ENCODE measurements at places on chromosomes 2 and 18.

- DNase-seq: no peak
These were observed 610.9 kb upstream of the SALL3 start for GRCh38 chr18:78368726-78369125.

- no peak for DNase-seq
These were observed 1.1 kb downstream of the PID1 start for GRCh38 chr2:229269941-229270340.

DNA sequence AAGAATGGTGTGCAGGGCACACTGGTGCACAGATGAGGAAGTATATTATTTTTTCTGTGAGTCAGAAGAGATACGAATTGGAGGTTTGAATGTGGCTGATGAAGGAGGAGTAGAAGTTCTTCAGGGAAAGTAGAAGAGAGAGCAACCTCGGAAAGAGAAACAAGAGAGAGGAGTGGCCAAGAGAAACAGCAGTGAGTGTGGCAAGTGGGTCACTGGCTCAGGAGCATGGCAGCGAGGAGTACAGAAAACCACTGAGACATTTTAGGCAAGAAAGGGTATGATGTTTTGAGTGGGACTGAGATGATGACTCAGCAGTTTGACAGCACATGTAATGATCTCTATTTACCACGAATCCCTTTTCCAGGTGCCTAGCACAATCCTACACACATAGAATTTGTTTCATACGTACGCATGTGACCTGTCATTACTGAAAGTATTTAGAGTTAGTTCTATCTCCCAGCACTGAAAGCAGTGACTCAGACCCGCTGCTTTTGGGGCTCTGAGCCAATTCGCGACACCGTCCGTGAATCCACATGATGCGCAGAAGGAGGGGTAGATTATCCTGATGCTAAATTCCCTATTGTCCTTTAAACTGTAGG lies 915.4 kb downstream of the DCDC2C start:
- no peak for DNase-seq

GRCh38 chr2:233815861-233816260 lies 37.7 kb downstream of the MROH2A start:
- DNase-seq: no peak

DNA sequence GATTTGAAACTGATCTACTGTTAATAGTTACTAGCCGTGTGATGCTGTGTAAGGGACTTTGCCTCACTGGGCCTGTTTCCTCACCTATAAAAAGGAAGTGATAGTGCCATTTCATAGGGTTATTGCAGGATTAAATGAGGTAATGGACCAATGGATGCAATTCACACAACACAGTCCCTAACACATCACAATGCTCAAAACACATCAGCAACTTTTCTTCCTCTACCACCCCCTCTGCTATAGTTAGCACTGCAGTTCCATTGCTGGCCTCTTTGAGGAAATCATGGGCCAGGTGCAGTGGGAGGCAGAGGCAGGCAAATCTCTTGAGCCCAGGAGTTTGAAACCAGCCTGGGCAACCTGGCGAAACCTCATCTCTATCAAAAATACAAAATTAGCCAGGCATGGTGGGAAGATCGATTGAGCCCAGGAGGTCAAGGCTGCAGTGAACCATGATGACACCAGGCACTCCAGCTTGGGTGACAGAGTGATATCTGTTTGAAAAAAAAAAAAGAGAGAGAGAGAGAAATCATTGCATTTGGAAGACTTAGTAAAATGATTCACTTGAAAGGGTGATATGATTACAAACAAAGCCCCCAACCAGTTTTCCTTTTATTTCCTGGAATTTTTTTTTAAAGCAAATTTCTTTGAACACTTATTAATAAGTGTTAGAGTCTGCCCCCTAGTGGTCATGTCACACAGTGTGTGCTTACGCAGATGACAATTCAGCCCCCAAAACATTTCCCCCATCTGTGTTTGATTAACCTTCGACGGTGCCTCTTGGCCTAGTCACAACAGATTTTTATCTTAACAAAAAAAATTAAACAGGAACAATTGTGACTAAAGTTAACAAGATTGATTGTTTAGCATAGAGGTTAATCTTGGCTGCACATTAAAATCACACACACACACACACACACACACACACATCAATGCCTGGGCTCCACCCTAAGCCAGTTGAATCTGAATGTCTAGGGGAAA lies 88.6 kb upstream of the BCL11A start:
- DNase-seq: no peak

GRCh38 chr2:124908411-124908810 lies 883.3 kb downstream of the CNTNAP5 start:
- no peak for DNase-seq

DNA sequence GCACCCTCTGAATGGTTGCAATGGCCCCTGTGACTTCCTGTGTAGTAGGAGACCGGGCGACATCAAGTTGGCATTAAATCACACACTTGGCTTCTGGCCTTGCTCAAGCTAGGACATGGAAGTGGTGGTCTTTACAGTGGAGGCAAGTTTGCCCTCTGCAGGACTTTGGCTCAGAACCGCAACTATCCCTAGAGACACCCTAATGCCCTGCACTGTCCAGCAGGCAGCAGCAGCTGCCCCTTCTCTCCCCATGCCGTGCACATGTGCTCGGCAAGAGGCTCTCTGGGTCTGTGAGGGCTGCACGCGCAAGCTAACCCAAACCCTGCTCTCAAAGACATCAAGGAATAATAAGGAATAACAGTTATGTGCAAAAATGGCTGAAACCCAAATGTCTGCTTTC lies 106.5 kb downstream of the COL6A3 start:
- no peak for DNase-seq

DNA sequence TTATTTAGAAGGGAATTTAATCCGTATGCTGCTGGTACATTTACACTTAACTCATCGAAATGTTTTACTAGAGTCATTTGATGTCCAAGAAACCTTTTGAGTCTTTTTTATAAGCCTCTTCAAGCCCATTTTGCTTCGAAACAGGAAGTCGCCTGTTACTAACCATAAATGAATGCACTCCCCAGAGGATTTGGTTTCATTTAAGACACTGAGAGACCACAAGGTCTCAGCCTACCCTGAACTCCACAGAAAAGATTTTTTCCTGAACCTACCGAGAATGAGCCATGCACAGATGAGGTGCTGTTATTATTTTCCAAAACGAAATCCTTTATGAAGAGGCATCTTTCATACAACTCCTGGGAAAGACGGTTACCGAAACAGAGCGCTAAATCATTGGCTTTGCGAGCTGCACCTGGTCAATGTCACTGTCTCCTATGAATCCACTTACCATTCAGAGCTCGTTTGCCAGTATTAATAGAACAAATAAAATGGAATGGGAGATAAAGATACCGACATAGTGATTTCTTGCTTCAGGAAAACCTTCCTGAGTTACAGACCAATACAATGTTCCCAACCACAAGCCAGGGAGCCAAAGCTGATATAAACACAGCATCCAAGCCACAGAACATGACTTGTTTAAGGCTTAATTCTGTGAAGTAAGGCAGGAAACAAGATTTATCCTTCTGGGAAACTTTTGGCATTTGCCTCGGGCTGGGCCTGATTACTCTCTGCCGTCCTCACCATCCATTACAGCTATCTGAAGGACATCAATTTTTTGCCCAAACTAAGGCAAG lies 382.1 kb downstream of the OSR1 start:
- no peak for DNase-seq

- no peak for DNase-seq
These were observed 52.9 kb downstream of the HK2 start for GRCh38 chr2:74886811-74887210.

- DNase-seq: no peak
These were observed 27.8 kb upstream of the CREB1 start for GRCh38 chr2:207501802-207502576.

GRCh38 chr2:237561221-237561620 lies 5.2 kb upstream of the PRLH start:
- no peak for DNase-seq

- no peak for DNase-seq
These were observed 15.9 kb downstream of the POLI start for GRCh38 chr18:54284981-54285785.

DNA sequence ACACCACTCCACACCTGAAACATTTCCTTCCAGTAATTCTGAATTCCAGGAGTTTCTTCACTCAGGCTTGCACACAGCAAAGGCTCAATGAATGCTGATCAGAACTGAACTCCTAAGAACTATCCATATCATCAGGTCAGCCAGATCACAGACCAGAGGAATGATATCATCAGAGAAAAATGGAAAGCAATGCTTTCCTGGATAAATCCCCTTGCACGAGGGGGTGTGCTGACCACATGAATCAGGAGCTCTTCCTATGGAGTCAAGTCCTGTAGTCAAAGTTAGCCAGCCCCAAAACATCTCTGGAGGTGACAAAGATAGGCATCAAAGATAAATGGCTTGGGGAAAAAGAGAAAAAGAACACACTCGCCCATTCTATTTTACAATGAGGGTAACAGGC lies 83.8 kb upstream of the ACVR2A start:
- no peak for DNase-seq

DNA sequence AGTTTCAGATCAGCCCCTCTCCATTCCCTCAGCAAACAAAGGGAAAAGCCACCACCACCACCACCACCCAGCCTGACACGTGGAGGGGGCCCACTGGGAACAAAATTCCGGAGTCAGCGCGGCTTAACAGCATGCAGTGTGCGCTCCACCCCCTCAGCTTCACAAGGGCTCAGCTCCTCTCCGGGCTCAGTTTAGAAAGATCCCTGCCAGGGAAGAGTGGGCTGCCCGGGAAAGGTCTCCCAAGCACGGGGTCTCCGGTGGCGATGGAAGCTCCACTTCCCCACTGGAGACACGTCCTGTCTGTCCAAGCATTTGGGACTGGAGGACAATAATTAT lies 55.7 kb downstream of the SNORC start:
- no peak for DNase-seq

DNA sequence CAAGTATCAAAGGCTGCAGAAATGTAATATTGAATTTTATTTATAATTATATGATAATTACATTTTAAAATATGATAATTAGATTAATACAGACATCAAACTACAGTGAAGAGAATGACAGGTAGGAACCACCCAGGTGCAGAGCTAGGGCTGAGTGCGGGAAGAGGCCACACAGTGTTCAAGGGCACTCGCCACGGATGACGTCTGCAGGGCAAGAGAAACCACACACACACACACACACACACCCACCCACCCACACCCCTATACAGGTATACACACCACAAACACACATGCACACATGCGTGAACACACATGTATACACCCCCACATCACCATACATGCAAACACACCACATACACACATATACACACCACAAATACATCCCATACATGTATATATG lies 41.2 kb downstream of the MBP start:
- DNase-seq: no peak

GRCh38 chr2:96305979-96306308 lies 598 bp upstream of the SNRNP200 start:
- no peak for DNase-seq

- DNase-seq: no peak
These were observed 305.7 kb upstream of the VRK2 start for GRCh38 chr2:57740891-57741290.

- DNase-seq: no peak
These were observed at the start of gene GPBAR1 for GRCh38 chr2:218260742-218261422. TSS of gene GPBAR1 (plus strand) at chr2:218261015. CDS start at chr2:218262725, 1,710 bp downstream.

GRCh38 chr2:174597345-174598047 lies at the start of gene WIPF1:
TSS of gene WIPF1 (minus strand) at chr2:174597804. CDS start at chr2:174585573, 12,231 bp downstream.
- no peak for DNase-seq

- no peak for DNase-seq
These were observed 532.9 kb downstream of the ZNF516 start for GRCh38 chr18:75962036-75962572.

GRCh38 chr2:19746611-19747309 lies 155.0 kb downstream of the TTC32 start:
- no peak for DNase-seq

DNA sequence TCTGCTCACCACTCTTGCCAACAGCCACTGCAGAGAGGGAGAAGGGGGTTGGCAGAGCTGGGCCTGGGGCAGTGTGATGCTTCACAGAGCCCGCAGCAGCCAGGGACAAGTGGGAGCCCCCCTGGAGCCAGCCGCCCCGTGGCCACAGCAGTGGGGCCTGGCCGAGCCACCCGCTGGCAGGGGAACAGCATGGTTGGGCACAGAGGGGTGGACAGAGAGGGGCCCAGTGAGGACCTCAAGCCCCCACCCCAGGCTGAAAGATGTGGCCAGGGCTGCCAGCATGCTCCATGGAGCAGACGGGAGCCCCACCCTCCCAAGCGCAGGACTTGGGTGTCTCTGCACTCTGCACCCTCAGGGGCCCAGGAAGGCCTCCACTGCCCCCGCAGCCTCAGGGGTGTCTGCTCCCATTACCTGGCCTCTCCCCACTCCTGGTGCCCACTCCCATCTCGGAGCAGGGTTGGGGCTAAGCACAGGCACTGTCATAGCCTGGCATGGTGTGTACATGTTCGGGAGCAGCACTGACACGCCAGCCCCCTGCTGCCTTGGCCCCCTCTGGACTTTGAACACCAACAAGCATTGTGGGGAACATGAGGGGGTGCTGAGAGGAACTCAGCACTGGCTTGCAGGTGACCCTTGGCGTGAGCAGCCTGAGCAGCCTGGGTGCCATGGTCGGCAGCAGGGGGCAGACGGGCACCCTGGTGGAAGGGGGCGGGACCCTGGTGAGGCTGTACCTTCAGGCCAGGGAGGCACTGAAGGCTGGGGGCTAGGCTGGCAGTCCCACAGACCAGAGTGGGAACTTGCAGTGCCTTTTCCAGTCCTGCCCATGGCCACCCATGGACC lies 279.6 kb upstream of the CYP26B1 start:
- no peak for DNase-seq

DNA sequence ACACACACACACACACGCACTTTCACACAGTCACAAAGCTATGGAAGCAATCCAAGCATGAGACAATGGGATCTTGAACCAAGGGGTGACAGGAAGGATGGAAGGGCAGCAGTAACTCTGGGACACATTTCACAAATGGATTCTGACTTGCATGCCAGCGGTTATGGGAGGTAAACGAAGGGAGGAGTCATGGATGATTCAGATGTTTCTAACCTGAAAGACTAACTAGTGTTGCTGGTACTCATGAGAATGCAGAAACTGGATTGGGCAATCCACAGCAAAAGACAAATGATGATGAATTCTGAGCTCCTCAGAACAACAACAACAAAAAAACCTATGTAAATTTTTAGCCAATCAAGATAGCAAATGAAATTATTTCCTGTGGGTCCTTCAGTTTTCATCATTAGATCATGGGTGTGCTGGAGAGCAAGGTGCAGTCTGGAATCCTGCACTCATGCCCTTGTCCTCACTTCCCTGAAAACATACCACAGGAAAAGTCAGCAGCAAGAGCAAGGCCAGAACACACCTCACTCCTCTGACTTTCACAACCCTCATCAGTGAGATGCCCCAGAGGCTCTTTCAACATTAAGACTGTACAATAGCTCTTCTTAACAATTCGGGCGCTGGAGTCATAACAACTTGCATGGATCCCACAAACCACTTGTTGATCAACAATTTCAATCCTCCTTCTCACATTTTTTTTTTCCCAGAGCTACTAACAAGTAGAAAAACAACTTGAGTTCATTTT lies 32.6 kb downstream of the ABCA12 start:
- no peak for DNase-seq

DNA sequence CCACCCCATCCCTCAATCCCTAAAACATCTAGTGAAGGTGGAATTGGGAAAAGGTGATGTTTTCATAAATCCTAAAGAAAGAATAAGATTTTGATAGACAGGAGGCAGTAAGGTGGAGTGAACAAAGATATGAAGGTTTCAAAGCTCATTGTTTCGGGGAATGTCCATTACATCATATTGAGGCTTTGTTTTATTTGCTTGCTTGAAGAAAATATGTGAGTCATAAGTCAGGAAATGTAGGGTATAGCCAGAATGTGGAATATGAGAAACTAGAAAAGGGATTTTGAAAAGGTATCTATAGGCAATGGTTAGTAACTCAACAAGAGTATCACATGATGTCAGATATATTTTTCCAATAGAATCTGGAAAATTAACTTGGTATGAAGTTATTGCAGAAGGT lies 1178.5 kb upstream of the ACVR2A start:
- no peak for DNase-seq

All from stimulated activated CD8-positive, alpha-beta memory T cell treated with anti-CD3 and anti-CD28 coated beads, Interleukin-7, amount 100 ng/mL, for 24 hours (primary cell).